ENCODE measurements at places on chromosomes 12 and 14.

DNA sequence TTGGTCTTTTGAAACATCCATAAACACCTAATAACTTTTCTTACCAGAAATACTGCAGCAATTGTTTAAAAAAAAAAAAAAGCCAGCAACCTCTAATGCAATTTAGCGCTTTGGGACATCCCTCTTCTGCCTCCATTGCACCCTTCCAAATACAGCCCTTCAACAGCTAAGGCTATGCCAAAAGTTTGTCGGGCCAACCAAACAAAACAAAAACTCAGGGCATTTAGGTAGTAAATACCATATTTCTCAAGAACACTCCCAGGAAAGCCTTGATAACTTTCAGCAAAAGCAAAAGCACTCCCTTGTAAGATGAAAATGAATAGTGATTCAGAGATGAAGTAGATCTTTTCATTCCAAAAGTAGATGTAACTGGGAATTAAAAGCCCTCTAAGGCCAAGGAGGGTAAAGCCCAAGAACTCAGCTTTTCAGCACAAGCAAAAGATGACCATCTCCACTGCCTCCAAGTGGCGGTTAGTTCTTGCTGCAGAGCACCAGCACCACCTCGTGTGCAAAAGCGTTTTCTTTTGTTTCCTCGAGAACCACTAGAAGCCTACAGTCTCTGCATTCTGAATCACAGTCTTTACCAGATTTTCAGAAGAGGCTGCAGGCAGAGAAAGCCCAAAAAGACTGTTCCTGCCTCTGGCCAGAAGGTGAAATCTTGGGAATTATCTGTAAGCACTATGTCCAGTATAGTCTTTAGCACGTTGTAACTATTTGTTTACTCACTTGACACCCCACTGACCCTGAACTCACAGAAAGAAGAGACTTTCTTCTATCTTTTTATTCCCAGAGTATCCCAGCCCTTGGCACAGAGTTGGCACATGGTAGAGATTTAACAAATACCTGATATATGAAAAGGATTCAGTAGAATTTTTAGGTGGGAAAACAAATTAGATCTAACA, 53.1 kb downstream of the SIX6 start:
- DNase-seq, result no peak

DNA sequence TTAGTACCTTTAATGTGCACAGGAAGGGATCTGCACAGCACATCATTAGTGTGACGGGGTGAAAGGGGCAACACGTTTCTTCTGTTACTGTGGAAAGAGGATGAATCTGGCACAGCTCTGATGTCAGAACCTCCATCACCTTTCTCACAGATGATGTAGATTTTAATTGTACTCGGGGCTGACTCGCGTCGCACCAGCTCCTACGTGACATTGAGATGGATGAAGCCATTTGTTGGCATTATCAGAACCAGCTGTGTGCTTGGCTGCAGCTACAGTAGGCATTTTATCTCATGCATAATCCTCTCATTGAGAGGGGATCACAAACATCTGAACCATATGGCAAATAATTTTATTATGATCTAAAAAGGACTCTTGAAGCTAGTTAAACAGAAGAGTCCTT, 173.6 kb downstream of the PDZRN4 start:
- DNase-seq, result no peak

DNA sequence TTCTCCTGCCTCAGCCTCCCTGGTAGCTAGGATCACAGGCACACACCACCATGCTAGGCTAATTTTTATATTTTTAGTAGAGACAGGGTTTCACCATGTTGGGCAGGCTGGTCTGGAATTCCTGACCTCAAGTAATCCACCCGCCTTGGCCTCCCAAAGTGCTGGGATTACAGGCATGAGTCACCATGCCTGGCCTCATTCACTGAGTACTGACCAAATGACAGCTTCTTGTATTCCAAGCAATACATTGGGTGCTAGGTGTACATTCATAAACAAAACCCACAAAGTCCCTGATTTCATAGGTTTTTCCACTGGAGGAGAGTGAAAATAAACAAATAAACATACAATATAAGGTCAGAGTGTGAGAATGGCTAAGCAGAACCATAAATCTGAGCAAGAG, 136.3 kb downstream of the HELB start:
- DNase-seq, result no peak

- no peak for DNase-seq
Measured at GRCh38 chr12:57754411-57755193, at the start of gene MARCHF9. MARCHF9 (plus strand) TSS chr12:57755103; CDS start chr12:57755529, 426 bp downstream.

GRCh38 chr14:88554457-88555286, at the start of gene PTPN21:
PTPN21 (minus strand) TSS chr14:88555007; CDS start chr14:88550417, 4,590 bp downstream.
- no peak for DNase-seq

DNA sequence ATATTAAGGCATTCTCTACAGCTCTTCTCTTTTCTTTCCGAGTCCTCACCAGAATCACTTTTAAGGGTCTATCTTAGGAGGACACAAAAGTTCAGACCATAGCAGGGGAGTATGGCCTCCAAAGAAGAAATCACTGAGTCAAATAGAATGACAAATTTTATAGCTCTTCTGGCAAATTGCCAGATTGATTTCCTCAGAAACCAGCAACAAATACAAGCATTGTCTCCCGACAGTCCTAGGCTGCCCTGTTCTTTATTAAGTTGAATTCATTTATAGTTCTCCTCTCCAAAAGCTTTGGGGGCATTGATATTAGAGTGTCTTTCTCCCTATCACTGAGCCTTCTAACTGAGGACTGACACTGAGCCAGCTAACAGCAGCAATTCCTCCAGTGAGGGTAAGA, 156.4 kb upstream of the FRMD6 start:
- no peak for DNase-seq
